ENCODE measurements at places on chromosomes 2 and 18.

GRCh38 chr2:240347949-240348500 is 87.4 kb upstream of the GPC1 start:
- no peak for DNase-seq

GRCh38 chr2:225773148-225773547 is 373.6 kb downstream of the NYAP2 start:
- DNase-seq, result no peak

DNA sequence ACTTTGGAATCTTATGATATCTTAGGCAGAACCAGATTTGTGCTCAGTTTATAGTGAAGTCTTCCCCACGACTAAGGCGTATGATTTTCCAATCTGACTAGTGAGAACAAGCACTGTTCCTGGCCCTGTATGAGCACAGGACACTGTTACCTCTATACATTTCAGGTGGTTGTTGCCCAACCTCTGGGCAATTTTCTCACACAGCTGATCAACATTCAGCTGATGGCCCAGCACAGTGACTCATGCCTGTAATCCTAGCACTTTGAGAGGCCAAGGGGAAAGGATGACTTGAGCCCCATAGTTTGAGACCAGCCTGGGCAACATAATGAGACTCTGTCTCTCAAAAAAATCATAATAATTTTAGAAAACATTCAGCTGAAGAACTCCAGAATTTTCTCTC is 119.5 kb downstream of the ASXL3 start:
- no peak for DNase-seq

DNA sequence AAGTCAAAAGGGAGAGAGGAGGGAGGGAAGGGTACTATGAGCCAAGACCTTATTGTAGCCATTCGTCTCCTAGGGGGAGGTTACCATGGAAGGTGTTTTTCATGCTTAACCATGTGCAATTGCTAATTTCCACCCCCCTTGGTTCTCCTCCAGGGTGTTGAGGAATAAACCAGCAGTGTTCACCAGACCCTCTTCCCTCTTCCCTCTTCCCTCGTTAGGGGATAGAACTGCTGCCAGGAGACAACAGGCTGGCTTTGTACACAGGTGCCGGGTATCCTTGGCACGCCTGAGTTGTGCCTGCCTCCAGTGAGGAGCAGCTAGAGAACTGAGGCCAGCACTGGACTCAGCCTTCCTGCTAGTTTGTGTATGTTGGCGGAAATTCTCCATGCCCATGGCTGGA is 41.1 kb upstream of the ARL5A start:
- no peak for DNase-seq

DNA sequence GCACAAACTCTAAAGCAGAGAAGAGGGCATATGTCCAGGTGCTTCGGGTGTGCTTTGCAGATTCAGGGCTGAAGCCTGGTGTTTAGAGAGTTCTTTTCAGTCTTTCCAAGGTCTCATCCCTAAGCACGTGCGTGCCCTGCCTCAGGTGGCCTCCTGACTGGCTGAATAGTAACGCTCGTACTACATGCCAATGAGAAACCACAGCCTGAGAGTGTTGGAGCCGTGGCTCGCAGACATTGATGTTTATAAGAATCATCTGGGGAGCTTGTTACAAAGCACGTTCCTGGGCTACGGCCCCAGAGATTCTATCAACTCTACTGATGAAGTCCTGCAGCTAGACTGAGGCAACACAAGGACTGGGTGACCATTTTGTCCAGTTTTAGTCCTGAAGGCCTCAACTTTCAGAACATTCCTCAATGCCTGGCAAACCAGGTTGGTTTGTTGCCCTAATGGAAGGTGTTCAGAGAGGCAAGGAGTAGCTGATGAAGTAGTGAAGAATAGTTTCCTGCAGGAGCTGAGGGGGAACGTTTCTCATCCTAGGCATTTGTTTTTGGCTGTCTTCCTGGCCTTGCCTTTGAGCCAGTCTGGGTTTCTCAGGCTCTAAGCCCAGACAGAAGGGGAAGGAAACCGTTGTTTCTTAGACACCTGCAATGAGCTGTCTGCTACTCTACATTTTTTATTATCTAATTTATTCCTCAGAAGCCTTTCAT is 31.5 kb upstream of the HAAO start:
- no peak for DNase-seq

DNA sequence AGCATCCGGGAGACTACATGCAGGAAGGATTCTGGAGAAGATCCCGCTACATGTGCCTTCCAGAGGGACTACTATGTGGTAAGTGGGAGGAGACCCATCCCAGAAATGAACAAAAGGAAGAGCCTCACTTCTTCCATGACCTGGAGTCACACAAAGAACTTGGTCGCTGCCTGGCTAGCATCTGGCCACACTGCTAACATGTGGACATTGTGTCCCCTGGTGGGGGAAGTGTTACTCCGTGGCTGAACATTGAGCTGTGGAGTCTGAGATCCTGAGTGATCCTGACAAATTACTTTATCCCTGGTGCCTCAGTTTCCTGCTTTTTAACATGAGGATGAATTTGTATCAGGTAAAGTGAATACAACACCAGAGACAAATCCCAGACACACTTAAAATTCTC is 8.4 kb downstream of the SPP2 start:
- DNase-seq, result no peak

GRCh38 chr2:119339562-119339923 is 27.1 kb downstream of the C2orf76 start:
- DNase-seq, result no peak

DNA sequence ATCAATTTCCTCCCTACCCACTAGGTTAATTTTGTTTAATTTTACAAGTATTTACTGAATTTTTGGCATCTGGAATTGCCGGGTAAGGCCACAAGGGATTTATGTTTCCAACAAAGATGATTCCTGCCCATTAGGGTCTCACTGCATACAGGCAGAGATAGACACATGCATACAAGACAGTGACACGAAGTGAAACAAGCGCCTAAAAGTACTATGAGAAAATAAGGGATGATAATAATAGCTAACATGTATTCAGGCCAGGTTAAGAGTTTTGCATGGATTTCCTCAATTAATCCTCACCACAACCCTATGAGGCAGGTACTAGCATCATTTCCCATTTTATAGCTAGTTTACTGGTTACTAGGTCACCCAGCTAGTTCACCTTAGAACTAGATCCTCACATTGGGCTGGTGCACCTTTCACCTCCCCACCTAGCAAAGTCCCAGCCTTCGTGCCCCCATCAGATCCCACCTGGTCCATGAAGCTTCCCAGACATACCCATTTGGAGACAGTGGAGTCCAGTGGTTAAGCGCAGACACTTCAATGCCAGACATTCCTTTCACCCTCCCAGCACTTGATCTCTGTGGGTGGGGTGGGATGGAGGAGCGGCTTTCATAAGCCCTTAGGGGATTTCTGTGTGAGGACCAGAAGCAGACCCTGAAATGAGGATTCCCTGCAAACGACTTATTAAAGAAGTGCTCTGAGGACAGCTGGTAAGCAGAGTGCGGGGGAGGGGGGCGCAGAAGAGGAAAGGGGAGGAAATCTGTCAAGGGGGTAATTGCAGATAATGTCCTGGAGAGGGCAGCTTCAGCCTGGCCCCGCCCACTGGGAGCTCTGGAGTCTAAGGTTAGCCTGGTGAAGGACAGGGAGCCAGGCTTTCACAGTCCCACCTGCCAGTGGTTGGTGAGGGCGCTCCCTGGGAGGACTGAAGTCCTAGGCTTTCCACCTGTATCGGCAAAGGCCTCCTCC is 5.8 kb upstream of the DGUOK start:
- no peak for DNase-seq

GRCh38 chr2:25517701-25518100 is 155.7 kb downstream of the DTNB start:
- no peak for DNase-seq

DNA sequence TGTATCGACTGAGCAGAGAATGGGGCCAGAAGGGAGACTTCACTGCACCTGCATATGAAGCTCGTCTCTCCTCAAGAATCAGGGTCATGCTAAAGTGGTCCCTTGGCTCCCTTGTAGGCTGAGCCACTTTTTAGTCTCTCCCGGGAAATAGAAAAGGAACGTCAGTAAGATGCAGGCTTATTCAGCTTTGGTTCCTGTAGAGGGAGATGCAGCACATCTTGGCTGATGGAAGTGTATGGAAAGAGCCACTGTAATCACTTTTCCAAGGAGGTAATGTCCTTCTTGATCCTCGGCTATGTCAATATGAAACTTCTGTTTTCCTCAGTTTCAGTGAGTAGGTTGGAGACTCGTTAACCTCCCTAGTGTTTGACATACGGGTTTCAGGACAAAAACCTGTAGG is 235.2 kb downstream of the GCA start:
- no peak for DNase-seq

DNA sequence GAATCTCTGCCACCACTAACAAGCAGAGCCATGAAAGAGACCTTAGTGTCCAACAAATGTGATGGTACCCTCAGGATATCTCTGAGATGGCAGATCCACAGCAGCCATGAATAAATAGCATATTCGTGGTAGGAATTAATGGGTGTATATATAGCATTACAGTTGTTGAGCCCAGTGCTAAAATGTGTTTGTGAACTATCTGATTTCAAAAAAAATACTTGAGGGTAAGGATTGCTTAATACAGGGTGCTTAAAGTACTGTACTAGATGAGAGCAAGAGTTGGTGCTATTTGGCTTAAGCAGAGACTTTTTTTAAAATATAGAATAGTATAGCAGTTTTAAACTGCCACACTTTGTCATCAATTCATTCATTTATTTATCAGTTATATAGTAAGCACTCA is 101.5 kb upstream of the GALNT5 start:
- DNase-seq, result no peak

GRCh38 chr2:86470890-86471289 is 29.7 kb downstream of the KDM3A start:
- no peak for DNase-seq

DNA sequence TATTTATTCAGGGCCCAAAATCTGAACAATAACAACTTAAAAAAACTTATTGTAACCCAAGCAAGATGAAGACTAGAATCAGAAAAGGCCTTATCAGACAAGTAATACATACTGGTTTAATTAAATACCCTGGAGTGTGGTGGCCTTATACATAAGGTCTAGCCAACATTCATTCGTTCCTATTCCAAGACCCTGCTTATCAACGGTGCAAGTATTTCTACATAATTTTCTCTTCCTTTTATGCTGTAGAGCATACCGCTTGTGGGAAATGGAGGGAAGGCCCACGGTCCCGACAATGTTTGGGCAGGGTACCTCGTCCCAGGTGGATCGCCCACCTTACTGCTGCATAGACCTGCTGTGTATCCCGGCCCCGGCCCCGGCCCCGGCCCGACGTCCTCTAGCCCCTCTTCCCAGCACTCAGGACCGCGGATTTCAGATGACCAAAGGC is 708 bp downstream of the ZNF24 start:
- DNase-seq, result no peak

DNA sequence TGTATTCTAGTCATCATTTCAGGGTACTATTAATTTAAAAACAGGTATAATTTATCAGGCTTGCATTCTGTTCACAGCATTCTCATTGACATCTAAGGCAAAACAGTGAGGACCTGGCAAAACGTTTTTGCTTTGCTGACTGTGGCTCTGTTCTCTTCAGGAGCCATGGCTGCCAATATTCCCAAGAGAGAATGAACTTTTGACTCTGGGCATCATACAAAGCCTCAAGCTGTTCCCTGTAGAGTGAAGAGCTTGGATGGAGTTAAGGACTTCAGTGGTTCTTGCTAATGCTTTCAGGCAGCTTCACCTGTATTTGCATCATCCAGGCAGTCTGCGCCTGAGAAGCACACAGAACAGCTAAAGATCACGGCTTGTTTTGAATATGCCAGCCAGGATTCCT is 65.9 kb upstream of the CAVIN2 start:
- DNase-seq, result no peak

GRCh38 chr2:237261327-237261726 is 152.6 kb downstream of the COL6A3 start:
- no peak for DNase-seq

DNA sequence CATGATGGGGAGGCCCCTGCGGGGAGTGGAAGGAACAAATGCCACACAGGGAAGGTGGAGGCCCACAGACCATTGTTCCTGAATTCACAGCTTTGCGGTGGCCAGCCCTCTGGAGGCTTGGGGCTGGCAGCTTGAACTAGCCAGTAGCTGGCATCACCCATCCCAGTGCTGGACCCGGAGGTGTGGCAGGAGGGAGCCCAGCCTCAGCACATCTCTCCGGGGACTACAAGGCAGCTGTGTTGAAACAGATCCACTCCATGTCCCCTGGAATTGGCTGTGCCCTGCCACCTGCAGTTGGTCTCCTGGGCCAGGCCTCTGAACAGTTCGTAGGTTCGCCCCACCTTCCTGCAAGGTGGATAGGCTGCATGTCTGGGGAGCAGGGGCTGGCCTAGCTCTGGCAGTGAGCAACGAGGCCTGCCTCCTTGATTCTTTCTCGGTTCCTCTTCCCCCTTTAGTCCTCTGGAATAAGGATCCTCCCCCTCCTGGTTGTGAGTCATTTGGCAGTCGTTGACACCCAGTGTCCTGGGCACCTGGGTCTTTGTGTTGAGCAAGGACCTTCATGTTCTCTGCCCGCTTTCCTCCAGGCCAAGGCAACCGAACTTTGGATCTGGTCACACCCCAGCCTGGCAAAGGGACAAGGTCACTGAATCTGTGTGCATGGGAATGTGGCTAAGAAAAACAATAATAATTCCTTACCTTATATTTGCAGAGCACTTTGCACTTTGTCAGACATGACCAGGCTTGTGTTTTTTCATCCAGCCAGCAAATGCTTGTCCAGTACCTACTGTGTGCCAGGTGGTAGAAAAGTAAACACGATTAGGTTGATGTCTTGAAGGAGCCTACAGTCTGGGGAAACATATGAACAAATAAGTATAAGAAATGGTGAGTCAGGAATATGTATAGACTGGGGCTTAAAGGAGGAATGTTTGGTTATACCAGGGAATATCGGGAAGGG is 55.0 kb upstream of the MCFD2 start:
- DNase-seq, result peak; percentile 31

- no peak for DNase-seq
These were observed 95.2 kb downstream of the ZNF516 start for GRCh38 chr18:76399613-76400391.

DNA sequence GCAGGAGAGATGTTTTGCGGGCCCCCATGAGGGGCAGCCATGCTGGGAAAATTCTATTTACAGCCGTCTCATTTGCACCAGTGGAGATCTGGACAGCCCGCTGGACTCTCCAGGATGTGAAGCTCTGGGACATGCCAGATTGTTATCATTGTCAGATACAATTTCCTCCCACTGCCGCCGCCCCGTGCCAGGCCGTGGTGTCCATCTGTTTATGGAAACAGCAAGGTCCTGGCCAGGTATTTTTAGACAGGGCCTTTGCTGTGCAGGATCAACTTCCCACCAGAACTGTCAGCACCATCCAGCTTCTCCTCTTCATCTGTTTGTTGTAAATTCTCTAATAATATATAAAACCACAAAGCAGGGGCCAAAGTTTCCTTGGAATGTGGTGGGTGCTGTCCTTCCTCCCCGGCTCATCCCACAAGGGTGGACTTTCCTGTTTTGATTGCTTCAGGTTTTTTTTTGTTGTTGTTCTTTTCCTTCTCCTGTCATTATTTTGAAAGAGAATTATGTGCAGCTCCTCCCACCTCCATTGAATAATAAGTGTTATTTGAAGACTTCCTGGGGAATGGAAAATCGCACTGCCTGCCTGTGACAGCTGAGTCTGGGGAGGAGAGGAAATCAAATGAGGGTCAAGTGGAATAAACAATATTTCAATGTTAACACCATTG is 398.1 kb downstream of the TNS1 start:
- DNase-seq, result no peak
